ENCODE measurements at places on chromosomes 16 and 17. TPM values are rescaled to one million over a fixed set of nuclear protein-coding genes. Genes with fewer than 3 reads are reported as not detected.

DNA sequence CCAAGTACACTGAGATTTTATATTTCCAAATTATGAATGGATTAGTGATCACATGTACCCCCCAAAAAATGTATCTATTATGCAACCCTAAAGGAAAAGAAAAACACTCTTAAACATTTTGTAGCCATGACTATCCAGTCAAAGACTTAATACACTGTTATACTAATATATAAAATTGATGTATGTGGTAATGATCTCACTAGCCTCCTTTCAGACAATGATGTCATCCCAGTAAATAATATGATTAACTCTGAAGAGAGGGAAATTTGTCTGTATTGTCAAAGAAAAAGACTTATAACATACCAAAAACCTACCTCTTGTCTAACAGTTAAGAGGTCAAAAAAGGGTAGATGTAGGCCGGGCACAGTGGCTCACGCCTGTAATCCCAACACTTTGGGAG, 80.7 kb downstream of the USP32 start:
- H3K27ac ChIP-seq: no peak overlapping the region
- no peak overlapping the region for H3K4me3 ChIP-seq
- no peaks in the 10 kb centered on the region for H3K27me3 ChIP-seq
- H3K4me1 ChIP-seq: no peaks in the 10 kb centered on the region
- no peaks in the 10 kb centered on the region for H3K36me3 ChIP-seq
- no peak for DNase-seq

Gene PMP22
- total RNA-seq: 7.3 TPM

DNA sequence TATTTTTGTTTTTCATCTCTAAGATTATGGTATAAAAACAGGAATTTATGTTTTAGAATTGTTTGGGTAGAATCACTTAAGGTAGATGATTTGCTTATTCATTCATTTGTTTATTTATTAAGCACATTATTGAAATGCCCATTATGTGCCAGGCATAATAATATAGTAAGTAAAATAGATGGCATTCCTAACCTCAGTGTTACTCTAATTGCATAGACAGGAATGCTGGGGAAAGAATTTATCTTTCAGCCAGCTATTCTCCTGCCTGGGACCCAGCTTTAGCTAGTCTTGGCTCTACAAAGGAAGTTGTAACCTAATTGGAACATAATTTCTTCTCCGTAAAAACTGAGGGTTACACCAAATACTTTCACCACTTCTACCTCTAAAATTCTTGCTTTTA, 44.6 kb downstream of the NFAT5 start:
- H3K4me1 ChIP-seq: peaks cover 38% of the 10 kb centered on the region
- no peak overlapping the region for H3K4me3 ChIP-seq
- peaks cover 2% of the 10 kb centered on the region for H3K36me3 ChIP-seq
- DNase-seq: no peak
- no peaks in the 10 kb centered on the region for H3K27me3 ChIP-seq

DNA sequence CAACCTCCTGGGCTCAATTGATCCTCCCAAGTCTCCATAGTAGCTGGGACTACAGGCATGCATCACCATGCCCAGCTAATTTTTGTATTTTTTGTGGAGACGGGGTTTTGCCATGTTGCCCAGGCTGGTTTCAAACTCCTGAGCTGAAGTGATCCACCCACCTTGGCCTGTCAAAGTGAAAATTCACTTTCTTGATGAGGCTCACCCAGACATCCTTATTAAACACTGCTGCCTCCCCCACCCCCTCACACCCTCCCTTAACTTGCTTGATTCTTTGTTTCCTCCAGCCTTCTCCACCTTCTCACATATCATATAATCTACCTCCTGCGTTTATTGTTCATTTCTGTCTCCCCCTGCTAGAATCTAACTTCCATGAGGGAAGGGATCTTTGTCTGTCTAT, 46.0 kb upstream of the TEX2 start:
- DNase-seq: no peak
- no peak overlapping the region for H3K27ac ChIP-seq
- H3K36me3 ChIP-seq: no peaks in the 10 kb centered on the region
- peaks cover 19% of the 10 kb centered on the region for H3K4me1 ChIP-seq
- H3K27me3 ChIP-seq: no peaks in the 10 kb centered on the region

Gene STAT5A
- total RNA-seq: 3.2 TPM

DNA sequence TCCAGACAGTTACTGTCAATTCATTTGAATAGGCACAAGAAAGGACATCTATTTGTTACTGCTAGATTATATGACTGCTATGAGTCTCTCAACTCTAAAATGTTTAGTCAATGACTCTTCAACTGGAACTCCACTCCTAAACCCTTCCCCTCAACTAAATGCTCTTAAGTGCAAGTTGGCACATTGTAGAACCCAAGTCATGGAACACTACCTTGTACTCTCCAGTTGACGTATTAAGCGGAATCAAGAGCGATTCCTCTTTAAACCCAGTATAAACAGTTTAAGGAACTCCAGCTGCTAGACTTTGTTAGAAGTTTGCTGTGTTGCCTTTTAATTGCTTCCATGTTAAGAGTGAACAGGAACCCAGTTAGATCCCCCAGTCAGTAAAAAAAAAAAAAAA, 44.6 kb downstream of the STH start:
- H3K4me1 ChIP-seq: no peaks in the 10 kb centered on the region
- no peak overlapping the region for H3K27ac ChIP-seq
- H3K4me3 ChIP-seq: no peak overlapping the region
- H3K27me3 ChIP-seq: no peaks in the 10 kb centered on the region
- H3K36me3 ChIP-seq: peaks cover 8% of the 10 kb centered on the region

Gene KRT28
- not detected for total RNA-seq

- H3K36me3 ChIP-seq: no peaks in the 10 kb centered on the region
- no peaks in the 10 kb centered on the region for H3K4me1 ChIP-seq
- no peaks in the 10 kb centered on the region for H3K27me3 ChIP-seq
- DNase-seq: no peak
- H3K27ac ChIP-seq: no peak overlapping the region
- H3K4me3 ChIP-seq: no peak overlapping the region
Observed at GRCh38 chr16:62853887-62854286, 817.6 kb upstream of the CDH8 start.

Gene ABI3
- total RNA-seq: not detected

- no peak overlapping the region for H3K4me3 ChIP-seq
- H3K36me3 ChIP-seq: peaks cover 3% of the 10 kb centered on the region
- H3K27me3 ChIP-seq: no peaks in the 10 kb centered on the region
- DNase-seq: no peak
Observed at GRCh38 chr17:28758411-28759121, 14.8 kb downstream of the TRAF4 start.

- H3K36me3 ChIP-seq: 0 out of 2 replicates have a peak, but pooled peaks cover 3% of the 10 kb centered on the region
- H3K27me3 ChIP-seq: no peaks in the 10 kb centered on the region
- DNase-seq: no peak
- no peaks in the 10 kb centered on the region for H3K4me1 ChIP-seq
- peak overlapping the region; percentile 66 for H3K4me3 ChIP-seq
Observed at GRCh38 chr16:28492511-28492910, 637 bp upstream of the CLN3 start.

GRCh38 chr16:15757630-15758251, 99.1 kb downstream of the MYH11 start:
- no peaks in the 10 kb centered on the region for H3K4me1 ChIP-seq
- no peak overlapping the region for H3K4me3 ChIP-seq
- H3K27me3 ChIP-seq: no peaks in the 10 kb centered on the region
- no peaks in the 10 kb centered on the region for H3K36me3 ChIP-seq
- DNase-seq: no peak
- H3K27ac ChIP-seq: no peak overlapping the region

GRCh38 chr17:78889531-78889930, 13.5 kb downstream of the CEP295NL start:
- H3K4me1 ChIP-seq: peaks cover 12% of the 10 kb centered on the region
- H3K36me3 ChIP-seq: no peaks in the 10 kb centered on the region
- no peaks in the 10 kb centered on the region for H3K27me3 ChIP-seq
- H3K27ac ChIP-seq: no peak overlapping the region

Gene LCAT
- 33.3 TPM for total RNA-seq

- H3K4me1 ChIP-seq: no peaks in the 10 kb centered on the region
- no peaks in the 10 kb centered on the region for H3K36me3 ChIP-seq
- H3K27ac ChIP-seq: no peak overlapping the region
- no peak for DNase-seq
Observed at GRCh38 chr17:66514227-66514806, 211.9 kb downstream of the PRKCA start.

- no peak overlapping the region for H3K4me3 ChIP-seq
- no peaks in the 10 kb centered on the region for H3K36me3 ChIP-seq
- no peaks in the 10 kb centered on the region for H3K27me3 ChIP-seq
- peaks cover 20% of the 10 kb centered on the region for H3K4me1 ChIP-seq
- DNase-seq: peak; percentile 78
Observed at GRCh38 chr16:2835638-2836493, 5.8 kb downstream of the ZG16B start.

Gene CNGB1
- total RNA-seq: not detected

- no peak overlapping the region for H3K4me3 ChIP-seq
- no peaks in the 10 kb centered on the region for H3K36me3 ChIP-seq
- H3K27me3 ChIP-seq: no peaks in the 10 kb centered on the region
- no peak overlapping the region for H3K27ac ChIP-seq
Observed at GRCh38 chr17:34236281-34236892, 18.7 kb upstream of the CCL2 start.

DNA sequence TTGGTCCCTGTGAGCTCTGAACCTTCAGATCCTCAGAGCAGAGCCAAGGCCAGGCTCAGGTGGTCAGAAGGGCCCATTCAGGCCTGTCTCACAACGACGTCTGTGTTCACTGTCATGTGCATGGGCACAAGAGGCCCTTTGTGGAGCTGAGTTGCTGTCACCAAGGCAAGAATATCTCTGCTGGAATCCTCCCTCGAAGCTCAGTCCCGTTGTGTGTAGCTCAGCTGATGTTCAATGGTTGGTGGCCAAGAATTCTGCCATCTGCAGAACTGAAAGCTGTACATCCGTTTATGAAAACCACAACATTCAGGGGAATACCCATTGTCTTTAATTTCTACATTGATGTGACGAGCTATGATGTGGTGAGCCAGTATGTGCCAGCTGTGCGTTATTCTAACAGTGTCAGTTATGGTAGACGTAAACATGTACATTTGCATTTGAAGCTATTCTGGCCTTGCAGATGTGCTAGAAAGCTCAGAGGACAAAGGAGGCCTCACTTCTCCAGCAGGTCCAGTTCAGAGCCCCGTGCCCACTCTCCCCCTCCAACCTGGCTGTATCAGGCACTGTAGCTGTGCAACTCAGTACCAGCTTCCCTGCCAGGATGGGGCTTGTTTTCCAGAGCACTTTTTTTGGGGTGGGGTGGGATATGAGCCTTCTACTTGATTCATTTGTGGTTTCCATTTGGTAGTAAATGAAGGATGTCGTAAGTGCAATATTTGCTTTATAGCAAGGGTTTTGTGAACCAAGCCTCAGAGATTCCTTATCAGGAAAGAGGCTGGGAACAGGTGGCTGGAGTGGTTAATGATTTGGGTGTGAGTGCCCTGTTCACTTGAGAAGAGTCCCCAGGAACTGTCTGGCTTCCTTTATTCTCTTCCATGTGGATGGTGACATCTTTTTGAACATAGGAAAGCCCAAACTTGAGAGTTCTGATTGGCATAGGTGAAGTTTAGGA, 56.1 kb downstream of the B9D1 start:
- no peak overlapping the region for H3K4me3 ChIP-seq
- H3K4me1 ChIP-seq: peaks cover 4% of the 10 kb centered on the region
- H3K27me3 ChIP-seq: no peaks in the 10 kb centered on the region
- H3K36me3 ChIP-seq: no peaks in the 10 kb centered on the region
- no peak for DNase-seq
- no peak overlapping the region for H3K27ac ChIP-seq

GRCh38 chr16:3058139-3059030, 7.1 kb upstream of the IL32 start:
- peak; percentile 33 for DNase-seq
- no peaks in the 10 kb centered on the region for H3K36me3 ChIP-seq
- peak overlapping the region; percentile 91 for H3K4me3 ChIP-seq

DNA sequence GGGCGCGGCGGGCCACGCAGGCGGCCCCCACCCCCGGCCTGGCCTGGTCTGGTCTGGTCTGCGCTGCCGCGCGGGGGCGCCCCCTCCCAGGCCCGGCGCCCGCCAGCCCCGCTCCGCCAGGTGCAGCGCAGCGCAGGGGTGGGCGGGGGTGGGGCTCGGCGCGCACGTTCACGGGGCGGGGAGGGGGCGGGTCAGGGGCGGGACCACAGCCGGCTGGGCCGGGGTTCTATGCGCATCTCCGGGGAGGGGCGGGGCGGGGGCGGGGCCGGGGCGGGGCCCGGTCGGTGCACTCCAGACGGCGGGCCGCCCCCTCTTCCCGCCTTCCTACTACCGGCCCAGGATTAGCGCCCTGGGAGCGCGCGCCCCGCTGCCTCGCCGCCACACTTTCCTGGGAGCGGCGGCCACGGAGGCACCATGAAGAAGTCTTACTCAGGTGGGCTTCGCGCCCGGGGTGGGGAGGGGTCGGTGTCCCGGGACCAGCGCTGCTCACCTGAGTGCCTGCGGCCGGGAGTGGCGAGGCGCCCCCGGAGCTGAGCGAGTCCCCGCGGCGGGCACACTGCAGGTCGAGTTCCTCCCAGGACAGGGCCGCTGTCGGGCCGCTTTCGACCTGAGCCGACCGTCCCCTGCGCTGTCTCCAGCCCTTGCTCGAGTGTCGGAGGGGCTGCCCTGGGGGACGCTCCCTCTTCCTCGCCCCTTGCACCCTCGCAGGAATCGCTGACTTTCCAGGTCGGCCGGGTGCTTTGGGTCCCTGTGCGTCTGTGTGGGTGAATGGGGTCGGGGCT, 140.5 kb downstream of the SEC14L1 start:
- H3K4me1 ChIP-seq: peaks cover 54% of the 10 kb centered on the region
- DNase-seq: peak; percentile 90
- H3K36me3 ChIP-seq: no peaks in the 10 kb centered on the region
- peak overlapping the region; percentile 98 for H3K4me3 ChIP-seq
- peak overlapping the region; percentile 58 for H3K27ac ChIP-seq

GRCh38 chr16:51248217-51248616, 97.1 kb upstream of the SALL1 start:
- no peak overlapping the region for H3K27ac ChIP-seq
- DNase-seq: no peak
- H3K27me3 ChIP-seq: no peaks in the 10 kb centered on the region
- no peak overlapping the region for H3K4me3 ChIP-seq
- H3K36me3 ChIP-seq: no peaks in the 10 kb centered on the region
- H3K4me1 ChIP-seq: peaks cover 16% of the 10 kb centered on the region

- no peaks in the 10 kb centered on the region for H3K27me3 ChIP-seq
- no peak overlapping the region for H3K27ac ChIP-seq
- no peak for DNase-seq
- H3K36me3 ChIP-seq: no peaks in the 10 kb centered on the region
- H3K4me3 ChIP-seq: no peak overlapping the region
Observed at GRCh38 chr17:8955021-8955959, 10.2 kb downstream of the PIK3R5 start.

Gene HOXB1
- total RNA-seq: not detected

Gene MBTD1
- 26.2 TPM for total RNA-seq

Gene CACNG3
- not detected for total RNA-seq

DNA sequence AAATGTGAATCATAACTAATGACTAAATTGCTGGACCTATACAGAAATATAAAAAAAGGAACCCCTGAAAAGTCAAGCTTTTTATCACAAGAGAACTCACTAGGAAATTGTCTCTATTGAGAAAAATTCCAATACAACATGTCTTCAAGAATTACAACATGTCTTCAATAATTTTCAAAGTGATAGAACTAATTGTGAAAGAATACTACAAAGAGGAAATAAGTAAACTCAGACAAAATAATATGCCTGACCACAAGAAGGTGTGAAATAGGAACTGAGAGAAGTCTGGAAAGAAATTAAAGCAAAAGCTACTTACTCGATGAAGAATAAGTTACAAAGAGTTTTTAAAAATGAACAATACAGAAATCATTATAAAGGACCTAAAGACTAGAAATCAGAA, 29.9 kb upstream of the OR1G1 start:
- H3K27me3 ChIP-seq: no peaks in the 10 kb centered on the region
- H3K4me1 ChIP-seq: no peaks in the 10 kb centered on the region
- H3K4me3 ChIP-seq: no peak overlapping the region
- no peaks in the 10 kb centered on the region for H3K36me3 ChIP-seq
- DNase-seq: no peak

GRCh38 chr16:65120831-65121721, 787 bp downstream of the CDH11 start:
- peak overlapping the region; percentile 13 for H3K4me3 ChIP-seq
- DNase-seq: no peak
- no peaks in the 10 kb centered on the region for H3K36me3 ChIP-seq

Data from Caco-2 (cell line).